ENCODE measurements at places on chromosomes 5 and 9.

GRCh38 chr9:70613024-70613768 lies 198.7 kb upstream of the KLF9 start:
- no peak for DNase-seq

- DNase-seq: no peak
Measured at GRCh38 chr9:97474372-97474925, 27.0 kb upstream of the TMOD1 start.

DNA sequence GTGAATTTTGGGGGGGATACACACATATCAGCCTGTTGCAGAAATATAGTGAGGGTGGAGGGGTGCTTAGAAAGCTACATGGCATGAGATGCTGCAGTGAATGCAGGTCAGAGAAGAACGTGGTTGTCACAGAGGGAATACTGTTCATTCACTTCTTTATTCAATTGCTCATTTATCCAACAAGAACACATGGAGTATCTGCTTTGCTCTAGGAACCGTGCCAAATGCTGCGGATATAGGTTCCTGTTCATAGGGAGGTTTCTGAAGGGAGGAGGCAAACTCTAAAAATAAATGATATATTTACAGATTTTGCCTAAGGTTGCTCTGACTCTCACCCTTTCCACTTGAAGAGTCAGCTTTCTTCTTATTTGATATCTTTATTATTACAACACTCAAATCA lies 444.3 kb upstream of the CLINT1 start:
- DNase-seq: no peak

GRCh38 chr9:5326187-5326586 lies 13.5 kb downstream of the RLN1 start:
- DNase-seq: no peak

DNA sequence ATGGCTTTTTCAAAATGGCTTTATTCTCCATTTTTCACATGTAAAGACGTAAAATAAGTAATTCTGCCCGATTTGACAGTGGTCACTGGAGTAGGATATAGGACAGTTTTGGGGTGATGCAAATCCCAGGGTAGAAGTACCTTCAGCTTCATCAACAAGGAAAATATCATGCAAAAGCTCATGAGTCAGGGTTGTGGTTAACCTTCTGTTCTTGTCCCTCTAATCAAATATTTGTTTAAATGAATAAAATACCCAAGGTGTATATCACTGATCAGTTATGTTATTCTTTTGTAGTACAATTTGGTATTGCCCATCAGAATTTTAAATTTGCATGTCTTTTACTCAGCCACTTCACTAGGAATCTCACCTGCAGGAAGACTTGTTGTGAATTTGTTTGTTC lies 40.0 kb downstream of the FBXL7 start:
- DNase-seq: no peak

DNA sequence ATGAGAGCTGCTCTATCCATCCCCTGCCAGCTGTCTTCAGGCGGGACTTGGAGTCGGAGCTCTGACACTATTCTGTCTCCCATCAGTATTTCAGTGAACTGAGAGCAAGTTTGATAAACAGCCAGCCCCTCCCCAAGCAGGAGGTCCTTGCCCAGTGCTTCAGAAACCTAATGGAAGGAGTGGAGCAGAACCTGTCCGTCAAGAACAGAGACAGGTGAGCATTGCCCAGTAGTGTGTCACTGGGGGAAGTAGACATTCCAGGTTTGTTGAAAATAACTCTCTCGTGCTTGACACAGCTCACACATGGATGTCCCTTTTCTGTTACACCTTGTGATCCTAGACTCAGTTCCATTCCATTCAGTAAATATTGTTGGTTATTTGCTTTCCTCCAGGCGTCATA lies 13.2 kb upstream of the TLX3 start:
- DNase-seq: no peak

GRCh38 chr5:2696156-2696807 lies 55.2 kb downstream of the IRX2 start:
- DNase-seq: no peak
